RWPE1 (cell line): ENCODE measurements at places on chromosomes 7 and 10.

GRCh38 chr7:134645478-134645877, 1.2 kb upstream of the BPGM start:
- no peak for DNase-seq

DNA sequence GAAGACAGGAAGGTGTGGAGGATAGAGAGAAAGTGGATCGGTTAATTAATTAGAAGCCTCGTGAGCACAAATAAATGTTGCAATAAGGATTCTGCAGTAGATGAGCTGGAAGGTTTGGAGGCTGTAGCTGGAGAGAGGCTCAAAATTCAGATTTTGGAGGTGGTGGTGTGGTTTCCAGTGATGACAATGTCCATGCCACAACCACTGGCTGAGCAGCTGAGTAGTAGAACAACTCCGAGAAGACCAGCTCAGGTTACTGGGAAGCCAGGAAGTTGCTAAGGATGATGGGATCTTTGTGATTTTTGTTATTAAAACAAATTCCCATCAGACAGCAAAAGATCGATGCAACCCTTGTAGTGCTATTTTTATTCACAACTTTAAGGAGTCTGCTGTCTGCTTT, 7.7 kb downstream of the SLC26A4 start:
- no peak for DNase-seq

DNA sequence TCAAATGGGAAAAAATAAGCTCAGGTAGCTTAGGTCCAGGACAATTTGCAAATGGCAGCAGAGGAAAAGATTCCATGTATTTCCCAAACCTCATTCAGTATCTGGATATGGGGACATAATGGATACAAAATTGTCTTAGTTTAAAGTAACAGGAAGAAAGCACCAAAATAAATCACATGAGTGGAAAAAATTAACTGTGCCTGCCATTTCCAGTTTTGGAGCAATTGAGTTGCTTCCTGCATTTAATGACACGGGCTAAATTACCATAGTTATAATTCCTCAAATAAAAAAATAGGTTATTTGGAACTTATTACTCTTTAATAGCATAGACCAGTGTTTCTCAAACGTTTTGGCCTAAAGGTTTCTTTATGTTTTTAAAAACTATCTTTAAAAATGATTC, 6.3 kb upstream of the STAMBPL1 start:
- no peak for DNase-seq

GRCh38 chr7:108090791-108091460, 39.2 kb downstream of the LAMB4 start:
- no peak for DNase-seq

DNA sequence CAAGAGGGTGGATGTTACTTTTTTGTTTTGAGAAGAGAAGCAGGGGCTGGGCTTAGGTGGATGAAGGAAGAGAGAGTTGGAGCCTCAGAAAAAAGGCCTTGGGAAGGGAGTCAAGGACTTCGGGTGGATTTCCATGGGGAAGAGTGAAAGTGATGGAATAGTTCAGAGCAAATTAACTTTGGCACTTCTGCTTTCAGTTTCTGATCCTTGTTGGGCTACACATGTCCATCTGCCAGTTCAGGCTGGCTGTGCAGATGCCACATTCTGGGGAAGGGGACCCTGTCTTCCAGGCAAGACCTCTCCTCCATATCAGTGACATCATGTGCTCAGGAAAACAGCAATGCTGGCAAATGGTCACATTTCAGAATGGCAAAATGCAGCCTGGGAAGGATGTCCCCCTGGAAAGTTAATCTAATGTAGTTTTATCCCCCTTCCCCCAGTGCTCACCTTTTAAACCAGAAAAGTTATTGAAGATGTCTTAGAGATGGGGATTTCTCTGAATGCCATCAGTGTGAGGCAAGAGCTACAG, 86.0 kb downstream of the WDFY4 start:
- DNase-seq = no peak

DNA sequence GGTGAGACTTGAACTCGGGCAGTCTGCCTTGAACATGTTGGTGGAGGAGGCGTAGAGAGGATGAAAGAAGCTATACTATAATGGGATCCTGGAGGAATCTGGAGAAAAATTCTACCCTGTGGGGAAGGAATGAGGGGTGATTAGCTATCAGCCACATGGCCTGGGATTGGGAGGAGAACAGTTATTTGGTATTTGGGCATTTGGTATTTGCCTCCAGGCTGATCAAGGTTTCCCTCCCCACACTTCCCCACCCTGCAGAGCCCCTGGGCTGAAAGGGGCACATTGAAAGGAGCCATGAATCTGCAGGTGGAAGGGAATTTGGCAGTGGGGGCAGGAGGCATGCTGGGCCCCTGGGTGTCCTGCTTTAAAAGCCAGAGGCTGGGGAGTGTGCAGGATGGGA, 235.3 kb downstream of the INHBA start:
- DNase-seq = no peak

GRCh38 chr10:33155720-33156638, 178.5 kb downstream of the NRP1 start:
- DNase-seq = peak; percentile 55

DNA sequence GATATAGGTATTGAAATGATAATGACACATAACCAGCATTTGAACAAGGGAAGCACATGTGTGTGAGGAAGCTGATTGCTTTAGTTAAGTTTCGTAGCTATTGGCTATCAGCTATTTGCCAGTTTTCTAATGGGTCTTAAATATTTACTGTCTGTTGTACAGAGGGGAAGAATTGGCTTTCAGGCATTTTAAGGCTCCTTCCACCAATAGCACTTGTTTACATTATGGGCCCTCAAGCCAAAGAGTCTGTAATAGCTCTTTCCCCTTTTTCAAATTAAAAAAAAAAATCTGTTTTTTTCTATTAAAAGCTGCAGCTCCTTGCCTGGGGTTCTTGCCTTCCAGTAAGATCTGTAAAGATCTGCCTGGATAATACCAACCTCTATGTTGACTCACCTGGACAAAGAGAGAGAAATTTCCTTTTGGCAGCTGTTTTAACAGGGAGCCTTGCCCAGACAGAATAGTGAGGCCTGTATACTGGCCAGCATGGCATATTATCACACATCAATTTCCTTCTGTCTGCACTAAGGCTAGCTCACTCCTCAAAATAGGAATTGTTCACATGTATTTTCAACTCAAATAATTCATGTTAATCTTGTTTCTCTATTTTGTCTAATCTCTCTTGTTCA, 104.7 kb upstream of the LRGUK start:
- DNase-seq = no peak

GRCh38 chr10:95618101-95618500, 38.4 kb downstream of the ALDH18A1 start:
- DNase-seq = no peak

DNA sequence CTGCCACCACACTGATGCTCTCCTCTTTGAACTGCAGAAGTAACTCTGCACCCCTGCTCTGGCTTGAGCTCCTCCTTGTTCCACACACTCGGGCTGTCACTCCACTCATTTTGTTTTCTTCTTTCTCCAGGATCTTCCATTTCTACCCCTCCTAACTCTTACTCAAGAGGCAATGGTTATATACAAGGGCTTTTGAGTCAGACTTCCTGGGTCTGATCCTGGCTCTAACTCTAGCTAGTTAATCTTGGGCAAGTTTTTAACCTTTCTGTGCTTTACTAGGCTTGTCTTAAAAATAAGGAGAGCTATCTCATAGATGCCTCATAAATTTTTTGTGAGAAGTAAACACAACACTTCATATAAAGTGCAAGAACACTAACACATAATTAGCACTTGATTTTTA, 45.3 kb upstream of the GNAI1 start:
- no peak for DNase-seq

DNA sequence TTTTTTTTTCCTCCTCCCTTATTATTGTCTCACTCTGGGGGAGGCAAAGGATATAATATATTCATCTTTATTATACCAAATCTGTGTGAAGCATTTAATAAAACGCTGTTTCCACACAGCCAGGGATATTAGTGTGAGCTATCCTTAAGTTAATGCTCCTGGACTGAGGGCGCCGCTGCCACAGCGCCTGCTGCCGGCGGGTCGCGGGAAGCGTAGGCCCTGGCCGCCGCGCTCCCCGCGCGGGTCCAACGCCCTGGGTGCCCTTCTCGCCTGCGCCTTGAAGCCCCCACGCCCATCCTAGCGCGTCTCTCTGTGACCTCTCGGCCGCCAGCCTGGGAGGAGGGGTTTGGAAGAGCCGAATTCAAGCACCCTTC, 9.5 kb upstream of the LBX1 start:
- DNase-seq = no peak

DNA sequence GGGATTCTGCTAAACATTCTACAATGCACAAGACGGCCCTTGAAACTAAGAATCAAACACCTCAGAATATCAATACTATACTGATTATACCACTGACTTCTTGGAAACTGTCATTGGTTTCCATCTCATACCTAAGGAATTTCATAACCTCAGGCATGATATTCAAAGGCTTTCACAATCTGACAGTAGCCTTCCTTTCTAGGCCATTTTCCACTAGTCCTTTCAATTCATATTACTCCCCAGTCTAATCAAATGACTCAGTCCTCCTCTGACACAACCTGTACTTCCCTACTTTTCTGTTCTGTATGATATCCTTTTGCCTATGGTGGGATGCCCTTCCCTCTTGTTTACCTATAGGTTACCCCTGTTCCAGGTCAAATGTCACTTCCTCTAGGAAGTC, 48.3 kb downstream of the CSTF2T start:
- DNase-seq = peak; percentile 11

- DNase-seq = no peak
Observed at GRCh38 chr7:91358303-91358702, 94.1 kb downstream of the FZD1 start.

GRCh38 chr7:18760631-18761445, 265.3 kb downstream of the HDAC9 start:
- DNase-seq = no peak

DNA sequence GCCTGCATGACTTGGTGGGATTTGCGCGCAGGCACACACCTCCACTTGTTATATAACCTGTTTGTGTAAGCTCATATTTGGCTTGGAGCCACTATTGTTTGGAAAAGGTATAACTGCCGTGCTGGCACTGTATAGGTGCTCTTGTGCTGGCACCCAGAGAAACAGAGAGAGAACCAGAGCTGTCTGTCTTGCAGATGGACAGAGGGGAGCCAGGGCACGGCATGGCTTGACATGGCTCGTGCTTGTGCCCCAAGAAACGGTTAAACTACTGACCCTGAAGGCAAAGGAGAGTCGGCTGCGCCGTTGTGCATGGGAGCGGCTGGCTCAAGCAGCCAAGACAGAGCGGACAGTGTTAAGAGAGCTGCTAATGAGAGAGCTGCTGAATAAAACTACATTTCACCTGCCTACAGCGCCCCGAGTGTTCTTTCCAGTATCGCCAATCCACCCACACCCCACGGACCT, 23.2 kb downstream of the RAPGEF5 start:
- DNase-seq = no peak

- peak; percentile 46 for DNase-seq
Observed at GRCh38 chr10:30059209-30060107, at the start of gene JCAD. TSS of gene JCAD (minus strand) at chr10:30059586. CDS start at chr10:30047812, 11,774 bp downstream.

- no peak for DNase-seq
Observed at GRCh38 chr10:97960269-97961056, 70.0 kb downstream of the CRTAC1 start.

- DNase-seq = no peak
Observed at GRCh38 chr7:7190142-7190541, 7.8 kb downstream of the C1GALT1 start.

GRCh38 chr10:44863344-44864047, 47.6 kb upstream of the TMEM72 start:
- DNase-seq = no peak

DNA sequence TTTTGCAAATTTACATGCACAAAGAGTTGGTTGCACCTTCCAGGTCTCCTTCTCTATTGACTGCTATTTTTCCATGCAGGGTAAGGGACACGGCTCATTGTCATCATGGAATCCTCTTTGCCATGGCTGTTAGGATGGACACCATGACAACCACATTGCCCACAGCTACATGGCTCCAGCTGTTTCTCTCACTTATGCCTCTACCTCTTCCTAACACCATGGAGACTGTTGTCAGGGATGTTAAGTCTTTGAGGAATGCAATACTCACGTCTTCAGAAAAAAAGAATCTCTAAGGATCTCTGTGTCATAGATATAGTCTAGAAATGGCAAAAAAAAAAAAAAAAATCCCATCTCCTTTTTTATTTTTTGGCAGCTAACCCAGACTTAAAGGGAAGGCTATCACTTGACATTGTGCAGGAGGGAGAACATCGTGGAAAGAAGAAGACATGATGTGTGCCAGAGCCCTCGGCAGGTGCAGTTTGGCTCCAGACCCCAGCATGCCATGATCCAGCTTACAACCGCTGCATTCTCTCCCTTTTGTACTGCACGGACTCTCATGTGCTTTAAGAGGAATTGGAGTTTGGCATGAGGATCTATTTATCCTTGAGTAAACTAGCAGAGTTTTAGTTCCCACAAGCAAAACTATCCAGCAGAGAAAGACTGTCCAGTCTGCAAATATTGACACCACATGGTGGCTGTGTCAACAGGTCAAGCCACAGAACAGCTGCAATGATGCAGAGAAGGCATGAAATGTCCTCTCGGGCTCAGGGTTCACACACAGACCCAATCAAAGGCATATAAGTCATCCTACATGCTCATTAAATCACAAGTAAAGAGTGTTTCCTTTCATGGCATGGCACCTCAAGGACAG, 70.8 kb downstream of the FRMD4A start:
- DNase-seq = no peak

- no peak for DNase-seq
Observed at GRCh38 chr10:28714401-28715053, 37.2 kb downstream of the BAMBI start.

GRCh38 chr7:132019703-132020102, 463.3 kb upstream of the PODXL start:
- no peak for DNase-seq

- no peak for DNase-seq
Observed at GRCh38 chr10:28910956-28911355, 233.6 kb downstream of the BAMBI start.

DNA sequence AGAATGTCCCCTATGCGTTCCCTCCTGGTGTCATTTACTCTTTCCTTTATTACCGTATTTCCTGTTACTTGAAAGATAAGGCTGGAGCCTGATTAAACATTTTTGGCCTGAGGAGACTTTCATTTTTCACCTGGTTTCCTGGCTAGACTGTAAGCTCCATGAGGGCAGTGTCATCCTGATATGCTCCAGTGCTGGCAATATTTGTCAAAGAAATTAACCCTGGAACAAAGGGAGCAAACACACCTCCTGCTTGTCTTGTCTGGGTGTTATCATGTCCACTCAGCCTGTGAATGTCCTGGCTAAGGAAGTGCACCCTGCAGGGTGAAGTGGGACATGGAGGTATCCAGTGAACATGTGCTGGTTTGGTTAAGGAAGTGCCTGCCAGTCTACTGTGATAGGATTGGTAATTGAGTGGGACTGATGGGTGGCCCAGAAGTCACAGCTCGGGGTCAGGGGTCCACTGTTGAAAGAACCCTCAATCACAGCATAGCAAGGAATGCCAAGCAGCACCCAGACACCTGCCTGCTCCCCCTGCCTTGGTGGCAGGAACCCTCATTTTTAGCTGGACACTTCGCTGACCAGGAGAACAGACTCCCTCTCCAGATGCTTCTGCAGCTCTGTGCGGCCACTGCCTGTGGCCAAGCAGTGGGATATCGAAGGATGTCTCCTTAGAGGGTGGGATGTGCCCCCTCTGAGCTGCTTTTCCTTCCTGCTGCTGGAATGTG, 20.9 kb upstream of the PPIA start:
- no peak for DNase-seq
